ENCODE measurements at places on chromosomes 7 and 10.

GRCh38 chr7:120436487-120437060 lies 163.6 kb downstream of the KCND2 start:
- no peak for DNase-seq

GRCh38 chr10:110016039-110016438 lies 8.3 kb downstream of the ADD3 start:
- no peak for DNase-seq

DNA sequence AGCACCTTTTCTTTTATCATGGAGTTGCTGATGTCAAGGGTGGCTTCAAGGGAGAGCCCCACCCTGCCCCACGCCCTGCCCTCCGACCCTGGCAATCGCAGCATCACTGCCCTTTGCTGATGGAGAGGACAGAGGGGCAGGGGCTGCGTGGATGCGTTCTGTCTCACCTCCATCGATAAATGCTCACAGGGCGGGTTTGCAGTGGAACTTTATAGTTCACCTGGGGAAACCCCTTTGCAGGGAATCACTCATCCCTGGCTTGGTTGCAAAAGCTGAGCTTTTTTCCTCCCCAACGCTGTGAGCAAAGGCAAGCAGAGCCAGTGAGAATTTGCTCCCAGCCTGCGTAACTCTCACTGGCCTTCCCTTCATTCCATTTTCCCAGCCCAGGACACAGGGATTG lies 176.8 kb downstream of the WDR37 start:
- no peak for DNase-seq

- no peak for DNase-seq
Observed at GRCh38 chr10:98560565-98560964, 113.8 kb upstream of the HPS1 start.

All from CD4-positive, alpha-beta T cell treated with Interferon gamma for 1 hour (primary cell).